ENCODE measurements at places on chromosomes 12 and 14. TPM values are rescaled to one million over a fixed set of nuclear protein-coding genes. Genes with fewer than 3 reads are reported as not detected.

DNA sequence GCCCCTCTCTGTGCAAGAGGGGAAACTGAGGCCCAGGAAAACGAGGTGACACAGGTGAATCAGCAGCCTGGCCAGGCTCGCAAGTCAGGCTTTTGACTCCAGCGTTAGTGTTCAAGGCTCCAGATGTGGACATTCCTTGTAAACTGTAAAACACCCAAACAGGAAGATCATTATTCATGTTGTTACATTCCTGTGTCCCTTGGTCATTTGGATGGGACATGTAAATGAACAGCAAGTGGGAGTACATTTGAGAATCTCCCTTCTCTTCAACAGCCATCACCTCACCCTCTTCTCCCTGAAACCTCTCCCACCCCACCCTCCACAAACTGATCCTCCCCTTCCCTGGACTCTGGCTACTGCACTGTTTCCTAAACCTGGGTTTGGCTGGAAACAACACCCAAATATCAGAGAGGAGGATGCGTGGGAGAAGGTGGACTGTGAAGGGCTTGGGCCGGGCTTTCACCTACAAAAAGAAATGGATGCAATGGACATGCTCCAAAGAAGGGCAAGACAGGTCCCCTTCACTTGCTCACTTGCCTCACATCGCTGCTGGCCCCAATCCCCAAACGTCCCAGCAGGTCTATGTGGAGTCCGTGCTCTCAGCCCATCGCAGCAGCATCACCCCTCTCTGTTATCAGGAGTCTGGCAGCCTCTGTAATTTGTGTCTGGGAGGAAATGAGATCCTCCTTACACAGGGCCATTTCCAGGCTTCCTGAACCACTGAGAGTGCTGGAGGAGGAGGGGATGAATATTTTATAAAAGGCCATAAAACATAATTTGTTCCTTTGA lies 76.7 kb downstream of the GALNT8 start:
- DNase-seq: no peak

POTEG gene
- not detected for total RNA-seq

SMCO2 gene
- 0.38 TPM for total RNA-seq

DNA sequence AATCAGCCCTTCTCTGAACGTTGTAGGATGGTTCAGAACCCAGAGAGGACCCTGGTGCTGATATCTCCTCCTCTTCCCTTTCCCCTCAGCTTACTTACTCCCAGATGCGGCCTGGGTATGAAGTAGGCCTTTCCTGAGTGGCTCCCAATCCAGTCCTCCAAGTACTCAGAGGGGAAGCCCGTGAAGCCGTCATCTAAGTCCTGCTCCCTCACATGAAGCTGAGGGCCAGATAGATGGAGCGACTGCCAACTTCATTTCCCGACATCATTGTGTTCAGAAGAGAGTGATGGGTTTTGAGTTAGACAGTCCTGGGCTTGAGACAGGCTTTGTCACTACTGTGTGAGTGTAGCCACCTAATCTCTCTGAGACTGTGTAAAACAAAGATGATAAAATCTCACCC lies 2.7 kb downstream of the APOLD1 start:
- DNase-seq: no peak

DNA sequence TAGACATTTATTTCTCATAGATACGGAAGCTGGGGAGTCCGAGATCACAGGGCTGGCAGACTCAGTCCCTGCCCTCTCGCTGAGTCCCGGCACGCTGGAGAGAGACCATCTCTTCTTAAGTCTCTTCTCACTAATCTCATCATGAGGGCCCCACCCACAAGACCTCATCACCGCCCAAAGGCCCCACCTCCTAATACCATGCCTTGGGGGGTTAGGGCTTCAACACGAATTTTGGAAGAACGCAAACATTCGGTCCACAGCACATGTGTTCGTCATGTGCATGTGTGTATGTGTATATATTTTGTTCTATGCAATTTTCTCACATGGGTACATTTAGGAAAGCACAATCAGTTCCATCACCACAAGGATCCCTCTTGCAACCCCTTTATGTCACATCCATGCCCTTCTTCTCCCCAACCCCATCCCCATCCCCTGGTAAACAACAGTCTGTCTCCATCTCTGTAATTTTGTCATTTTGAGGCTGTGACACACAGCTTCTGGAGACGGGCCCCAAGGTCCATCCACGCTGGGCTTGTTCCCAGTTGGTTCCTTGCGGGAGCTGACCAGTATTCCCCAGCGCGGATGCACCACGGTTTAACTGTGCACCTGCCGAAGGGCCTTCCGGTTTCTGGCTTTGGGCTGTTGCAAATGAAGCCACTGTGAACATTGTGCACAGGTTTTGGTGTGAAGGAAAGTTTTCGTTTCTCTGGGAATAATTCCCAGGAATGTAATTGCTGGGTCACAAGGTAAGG lies 317.5 kb upstream of the DIO3 start:
- no peak for DNase-seq

DNA sequence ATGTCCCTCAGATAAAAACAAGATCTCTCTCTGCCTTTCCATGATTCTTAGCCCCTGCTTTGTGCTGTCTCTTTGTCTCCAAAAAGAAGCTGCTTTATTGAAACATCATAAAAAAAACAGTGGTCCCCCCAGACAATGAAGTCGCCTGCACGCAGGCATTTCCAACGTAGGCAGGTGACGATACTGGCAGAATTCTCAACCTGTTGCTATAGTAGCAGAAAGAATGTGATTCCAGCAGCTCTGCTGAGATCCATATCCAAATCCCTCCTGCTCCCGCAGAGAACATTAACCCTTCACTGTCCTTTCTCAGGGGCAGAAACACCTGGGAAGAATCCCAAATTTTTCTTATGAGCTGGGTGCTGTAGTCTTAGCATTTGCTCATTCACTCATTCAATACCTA lies 84.8 kb downstream of the STON2 start:
- DNase-seq: peak; percentile 54

ESYT1 gene
- total RNA-seq: 104 TPM

All from kidney (tissue), 22 donors.